ENCODE measurements at places on chromosomes 5 and 9.

GRCh38 chr5:109479260-109479860, 69.6 kb upstream of the PJA2 start:
- H3K4me1 ChIP-seq: no peaks in the 10 kb centered on the region
- no peak overlapping the region for H3K4me3 ChIP-seq
- no peaks in the 10 kb centered on the region for H3K36me3 ChIP-seq
- no peak overlapping the region for H3K27ac ChIP-seq

DNA sequence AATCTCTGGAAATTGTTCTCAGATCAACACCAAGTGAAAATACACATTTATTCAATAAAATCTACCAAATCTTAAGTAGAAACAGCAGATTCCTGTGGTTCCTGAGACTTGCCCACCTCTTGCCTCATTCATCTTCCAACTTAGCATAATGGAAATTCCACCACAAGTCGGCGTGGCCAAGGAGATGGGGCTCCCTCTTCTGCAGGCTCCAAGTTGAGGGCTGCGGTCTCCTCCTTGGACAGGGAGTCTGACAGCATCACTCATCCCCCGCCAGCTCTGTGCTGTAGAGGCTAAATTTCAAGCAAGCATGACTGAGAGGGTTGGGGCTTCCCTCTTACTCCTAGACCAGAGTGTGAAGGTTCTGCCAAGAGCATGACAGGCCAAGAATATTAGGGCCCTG, 273.7 kb downstream of the DIRAS2 start:
- H3K27ac ChIP-seq: no peak overlapping the region
- H3K27me3 ChIP-seq: peaks cover 32% of the 10 kb centered on the region
- no peaks in the 10 kb centered on the region for H3K4me1 ChIP-seq
- no peaks in the 10 kb centered on the region for H3K36me3 ChIP-seq
- no peak for DNase-seq
- H3K4me3 ChIP-seq: no peak overlapping the region

DNA sequence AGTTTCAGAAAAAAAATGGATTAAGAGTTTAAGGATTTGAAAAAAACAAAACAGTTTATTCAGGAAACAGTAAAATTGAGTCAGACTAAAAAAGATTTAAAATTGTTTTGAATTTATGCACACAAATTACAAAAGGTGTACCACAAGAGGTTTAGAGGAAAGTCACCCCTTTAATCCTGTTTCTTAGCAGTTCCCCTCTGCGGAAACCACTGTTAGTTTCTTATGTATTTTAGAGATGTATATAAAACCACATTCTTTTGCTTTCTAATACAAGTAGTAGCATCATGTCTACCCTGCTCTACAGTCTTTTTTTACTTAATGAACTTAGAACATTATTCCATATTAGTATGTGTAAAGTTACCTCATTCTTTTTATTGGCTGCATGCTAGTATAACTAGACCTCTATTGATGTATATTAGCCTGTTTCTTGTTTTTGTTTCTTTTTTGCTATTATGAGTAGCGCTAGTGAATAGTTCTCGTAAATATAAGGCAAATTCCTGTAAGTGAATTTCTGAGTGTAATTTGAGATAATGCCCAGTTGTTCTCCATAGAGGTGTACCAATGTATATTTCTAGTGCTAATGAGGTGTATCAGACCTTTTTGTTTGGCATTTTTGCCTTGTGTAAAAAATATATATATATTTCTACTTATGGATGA, 20.0 kb downstream of the GPBP1 start:
- H3K36me3 ChIP-seq: peaks cover 3% of the 10 kb centered on the region
- H3K27ac ChIP-seq: no peak overlapping the region
- H3K27me3 ChIP-seq: no peaks in the 10 kb centered on the region
- H3K4me3 ChIP-seq: no peak overlapping the region
- DNase-seq: no peak
- H3K4me1 ChIP-seq: no peaks in the 10 kb centered on the region

GRCh38 chr5:1446602-1447343, 1.5 kb upstream of the SLC6A3 start:
- no peaks in the 10 kb centered on the region for H3K36me3 ChIP-seq
- no peaks in the 10 kb centered on the region for H3K27me3 ChIP-seq
- H3K4me3 ChIP-seq: no peak overlapping the region

GRCh38 chr5:63685454-63685853, 276.8 kb downstream of the HTR1A start:
- no peak for DNase-seq
- H3K27ac ChIP-seq: no peak overlapping the region
- H3K36me3 ChIP-seq: no peaks in the 10 kb centered on the region
- H3K4me1 ChIP-seq: no peaks in the 10 kb centered on the region
- H3K27me3 ChIP-seq: no peaks in the 10 kb centered on the region

GRCh38 chr9:33867747-33868439, 50.9 kb downstream of the UBE2R2 start:
- H3K27ac ChIP-seq: no peak overlapping the region
- H3K27me3 ChIP-seq: no peaks in the 10 kb centered on the region
- no peak overlapping the region for H3K4me3 ChIP-seq
- no peak for DNase-seq
- peaks cover 6% of the 10 kb centered on the region for H3K4me1 ChIP-seq

- no peak overlapping the region for H3K27ac ChIP-seq
- H3K4me1 ChIP-seq: no peaks in the 10 kb centered on the region
- H3K36me3 ChIP-seq: no peaks in the 10 kb centered on the region
- no peak overlapping the region for H3K4me3 ChIP-seq
Observed at GRCh38 chr9:125655691-125656410, 51.2 kb downstream of the MAPKAP1 start.

- H3K36me3 ChIP-seq: no peaks in the 10 kb centered on the region
- no peak for DNase-seq
- H3K27me3 ChIP-seq: no peaks in the 10 kb centered on the region
- peaks cover 12% of the 10 kb centered on the region for H3K4me1 ChIP-seq
Observed at GRCh38 chr9:122207096-122207495, 21.7 kb downstream of the LHX6 start.

GRCh38 chr5:74888117-74888516, 21.9 kb upstream of the FAM169A start:
- H3K36me3 ChIP-seq: no peaks in the 10 kb centered on the region
- DNase-seq: no peak
- H3K4me1 ChIP-seq: no peaks in the 10 kb centered on the region
- H3K27me3 ChIP-seq: no peaks in the 10 kb centered on the region
- H3K4me3 ChIP-seq: no peak overlapping the region

- H3K27me3 ChIP-seq: no peaks in the 10 kb centered on the region
- no peaks in the 10 kb centered on the region for H3K36me3 ChIP-seq
- H3K4me1 ChIP-seq: peaks cover 6% of the 10 kb centered on the region
- H3K27ac ChIP-seq: no peak overlapping the region
- DNase-seq: no peak
- H3K4me3 ChIP-seq: no peak overlapping the region
Observed at GRCh38 chr5:122656160-122656559, 118.7 kb upstream of the SNX2 start.

- no peaks in the 10 kb centered on the region for H3K4me1 ChIP-seq
- DNase-seq: no peak
- no peaks in the 10 kb centered on the region for H3K27me3 ChIP-seq
- no peaks in the 10 kb centered on the region for H3K36me3 ChIP-seq
Observed at GRCh38 chr5:73292816-73293459, 119.9 kb downstream of the TMEM174 start.

- H3K4me3 ChIP-seq: no peak overlapping the region
- no peaks in the 10 kb centered on the region for H3K27me3 ChIP-seq
- H3K4me1 ChIP-seq: no peaks in the 10 kb centered on the region
- no peak for DNase-seq
- no peaks in the 10 kb centered on the region for H3K36me3 ChIP-seq
Observed at GRCh38 chr5:746258-746761, 38.2 kb downstream of the ZDHHC11B start.

GRCh38 chr5:163269624-163270023, 167.8 kb upstream of the CCNG1 start:
- peaks cover 8% of the 10 kb centered on the region for H3K27me3 ChIP-seq
- H3K4me1 ChIP-seq: no peaks in the 10 kb centered on the region
- no peaks in the 10 kb centered on the region for H3K36me3 ChIP-seq
- no peak overlapping the region for H3K4me3 ChIP-seq
- no peak overlapping the region for H3K27ac ChIP-seq

DNA sequence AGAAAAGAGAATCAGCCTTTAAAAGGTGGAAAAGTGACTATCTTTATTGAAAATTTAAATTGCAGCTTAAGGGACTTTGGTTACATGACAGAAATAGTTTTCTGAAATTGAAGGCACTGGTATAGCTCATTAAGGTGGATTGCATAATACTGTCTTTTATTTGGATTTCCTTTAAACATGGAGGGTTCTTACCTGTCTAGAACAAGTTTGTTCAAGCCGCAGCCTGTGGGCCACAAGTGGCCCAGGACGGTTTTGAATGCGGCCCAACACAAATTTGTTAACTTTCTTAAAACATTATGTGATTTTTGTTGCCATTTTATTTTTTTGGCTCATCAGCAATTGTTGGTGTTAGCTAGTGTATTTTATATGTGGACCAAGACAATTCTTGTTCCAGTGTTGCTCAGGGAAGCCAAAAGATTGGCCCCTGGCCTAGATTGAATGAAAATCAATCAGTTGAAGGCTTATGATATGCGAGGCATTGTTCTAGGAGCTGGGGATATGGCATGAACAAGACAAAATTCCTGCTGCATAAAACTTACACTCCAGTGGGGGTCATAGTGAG, 18.0 kb downstream of the NNT start:
- H3K4me1 ChIP-seq: no peaks in the 10 kb centered on the region
- DNase-seq: no peak
- H3K27me3 ChIP-seq: no peaks in the 10 kb centered on the region
- H3K36me3 ChIP-seq: no peaks in the 10 kb centered on the region

- H3K4me1 ChIP-seq: no peaks in the 10 kb centered on the region
- H3K27me3 ChIP-seq: no peaks in the 10 kb centered on the region
- H3K27ac ChIP-seq: no peak overlapping the region
- DNase-seq: no peak
- H3K4me3 ChIP-seq: no peak overlapping the region
- H3K36me3 ChIP-seq: no peaks in the 10 kb centered on the region
Observed at GRCh38 chr5:93477816-93478215, 103.2 kb downstream of the NR2F1-AS1 start.

- no peak for DNase-seq
- no peak overlapping the region for H3K27ac ChIP-seq
- no peak overlapping the region for H3K4me3 ChIP-seq
- no peaks in the 10 kb centered on the region for H3K4me1 ChIP-seq
- H3K27me3 ChIP-seq: no peaks in the 10 kb centered on the region
Observed at GRCh38 chr9:96688187-96688586, 33.1 kb upstream of the PRXL2C start.

GRCh38 chr9:126420643-126421564, 94.3 kb downstream of the MVB12B start:
- H3K4me1 ChIP-seq: peaks cover 9% of the 10 kb centered on the region
- no peak overlapping the region for H3K4me3 ChIP-seq
- 0 out of 2 replicates have a peak overlapping the region, but pooled peaks have one; percentile 11 for H3K27ac ChIP-seq

GRCh38 chr5:64678374-64678773, 11.9 kb upstream of the SHISAL2B start:
- no peaks in the 10 kb centered on the region for H3K36me3 ChIP-seq
- no peak for DNase-seq
- no peaks in the 10 kb centered on the region for H3K27me3 ChIP-seq
- no peaks in the 10 kb centered on the region for H3K4me1 ChIP-seq

DNA sequence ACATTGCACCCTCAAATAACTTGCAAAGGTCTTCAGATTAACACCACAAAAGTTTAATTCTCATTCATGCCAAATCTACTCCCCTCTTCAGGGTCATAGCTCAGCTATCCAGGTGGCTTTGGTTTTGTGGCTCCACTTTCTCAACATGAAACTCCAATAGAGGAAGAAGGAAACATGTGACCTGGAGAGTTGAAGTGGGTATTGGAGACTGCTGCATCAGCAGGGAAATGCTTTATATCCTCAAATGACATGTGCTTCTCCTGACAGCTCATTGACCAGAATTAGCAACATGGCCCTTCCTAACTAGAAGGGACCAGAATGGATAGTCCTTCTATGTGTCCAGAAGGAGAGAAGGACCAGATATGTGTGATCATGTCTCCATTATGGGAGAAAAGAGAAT, 73.6 kb downstream of the TLR4 start:
- H3K36me3 ChIP-seq: no peaks in the 10 kb centered on the region
- H3K4me1 ChIP-seq: no peaks in the 10 kb centered on the region
- DNase-seq: no peak
- H3K27ac ChIP-seq: no peak overlapping the region
- H3K4me3 ChIP-seq: no peak overlapping the region

GRCh38 chr5:58905944-58906343, 323.1 kb downstream of the RAB3C start:
- no peak overlapping the region for H3K4me3 ChIP-seq
- H3K27ac ChIP-seq: no peak overlapping the region
- DNase-seq: no peak
- no peaks in the 10 kb centered on the region for H3K27me3 ChIP-seq
- H3K36me3 ChIP-seq: no peaks in the 10 kb centered on the region

DNA sequence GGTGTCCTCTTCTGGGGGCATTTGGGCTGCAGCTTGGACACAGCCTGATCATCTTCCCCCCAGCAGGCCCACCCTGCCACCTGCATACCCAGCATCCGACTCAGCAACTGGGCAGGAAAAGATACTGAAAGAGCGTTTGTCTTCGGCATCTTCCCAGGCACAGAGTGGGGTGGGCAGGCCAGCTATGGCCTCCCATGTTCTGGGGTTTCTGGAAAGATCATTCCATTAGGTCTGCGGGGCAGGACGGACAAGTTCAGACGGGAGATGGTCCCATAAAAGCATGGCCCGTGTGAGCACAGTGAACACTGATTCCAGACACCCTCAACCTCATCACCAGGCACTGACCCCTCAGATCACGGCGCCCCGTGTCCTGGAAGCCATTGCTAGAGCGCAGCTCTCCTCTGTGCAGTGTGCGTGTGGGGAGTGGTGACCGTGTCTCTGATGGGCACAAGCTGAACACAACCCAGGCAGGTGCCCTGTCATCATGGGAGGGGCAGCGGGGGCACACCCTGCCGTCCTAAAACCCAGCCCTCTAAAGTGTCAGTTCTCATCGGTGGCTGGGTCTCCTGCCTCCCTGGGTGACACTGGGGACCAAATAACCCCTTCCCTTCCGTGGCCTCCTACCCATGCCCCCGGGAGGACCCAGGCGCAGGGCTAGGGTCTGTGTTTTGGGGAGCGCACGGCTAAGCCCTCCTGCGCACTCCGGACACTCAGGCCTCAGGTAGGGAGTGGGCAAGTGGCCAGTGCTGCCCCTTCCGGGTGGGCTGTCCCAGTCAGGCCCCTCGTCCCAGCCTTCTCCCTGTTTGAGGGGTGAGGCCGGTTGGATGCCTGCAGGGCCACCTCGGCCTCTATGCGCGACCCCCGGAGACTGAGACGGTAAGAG, 13.2 kb upstream of the TMEM250 start:
- no peak overlapping the region for H3K4me3 ChIP-seq
- no peaks in the 10 kb centered on the region for H3K36me3 ChIP-seq
- no peak overlapping the region for H3K27ac ChIP-seq
- no peak for DNase-seq
- H3K4me1 ChIP-seq: peaks cover 3% of the 10 kb centered on the region

DNA sequence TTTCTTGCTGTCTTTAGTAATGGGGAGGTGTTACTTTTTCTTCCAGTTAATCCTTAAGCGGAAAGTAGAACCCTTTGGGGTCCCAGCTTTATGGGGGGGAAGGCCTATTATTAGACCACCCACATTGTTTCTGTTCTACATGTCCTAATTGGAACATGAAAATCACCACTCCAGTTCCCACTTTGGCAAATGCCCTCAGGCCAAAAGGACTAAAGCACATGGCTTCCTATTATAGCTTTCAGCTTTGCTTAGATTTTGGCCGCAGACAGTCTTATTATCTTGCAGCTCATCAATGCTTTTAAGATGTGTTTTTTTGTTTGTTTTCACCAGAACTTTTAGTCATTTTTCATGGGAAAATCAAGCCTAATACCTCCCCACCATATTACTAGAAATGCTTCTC, 296.8 kb upstream of the ANKH start:
- no peak overlapping the region for H3K4me3 ChIP-seq
- H3K4me1 ChIP-seq: no peaks in the 10 kb centered on the region
- H3K36me3 ChIP-seq: no peaks in the 10 kb centered on the region
- H3K27ac ChIP-seq: no peak overlapping the region
- no peaks in the 10 kb centered on the region for H3K27me3 ChIP-seq

Data from HCT116 (cell line).